ENCODE measurements at places on chromosomes 4 and X.
A peak's percentile ranks its signal among the peaks of the same experiment; 100 is the strongest.

- no peak for DNase-seq
Observed at GRCh38 chrX:10111364-10112148, 45.2 kb upstream of the CLCN4 start.

DNA sequence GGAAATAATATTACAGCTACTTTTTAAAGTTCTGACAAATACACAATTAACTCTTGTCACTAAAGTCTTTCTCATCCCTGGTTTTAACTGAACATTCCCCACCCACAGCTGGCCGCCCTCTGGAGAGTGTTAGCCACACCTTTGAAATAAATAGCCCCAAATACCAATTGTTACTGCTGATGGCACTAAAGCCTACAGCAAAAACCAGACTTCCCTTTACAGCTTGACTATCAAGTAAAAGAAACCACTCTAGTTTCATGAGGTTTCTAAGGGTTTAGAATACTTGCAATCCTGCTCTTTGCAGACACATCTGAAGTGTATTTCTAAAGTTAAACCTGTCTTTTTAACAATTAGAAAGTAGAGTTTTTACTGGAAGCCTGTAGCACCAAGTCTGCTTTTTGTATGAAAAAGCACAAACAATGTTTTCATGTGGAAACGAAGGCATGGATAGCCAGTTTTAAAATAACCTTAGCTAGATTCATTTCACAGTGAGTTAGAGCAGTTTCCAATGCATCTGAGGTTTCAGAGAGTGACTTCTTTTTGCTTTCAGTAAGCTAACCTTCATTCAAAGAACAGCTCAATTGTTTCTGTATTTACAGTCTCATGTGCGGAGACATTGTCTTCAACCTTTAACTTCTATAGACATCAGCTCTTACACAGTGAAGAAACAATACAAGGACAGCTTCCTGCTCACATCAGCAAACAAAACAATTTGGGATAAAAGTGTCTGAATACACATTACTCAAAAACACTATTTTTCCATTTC is 164.8 kb upstream of the VEGFC start:
- DNase-seq, result no peak

GRCh38 chr4:3614731-3614980 is 82.4 kb upstream of the LRPAP1 start:
- no peak for DNase-seq

GRCh38 chr4:89114100-89114499 is 2.8 kb downstream of the TIGD2 start:
- DNase-seq, result no peak

- DNase-seq, result no peak
Observed at GRCh38 chr4:67355806-67356205, 189.5 kb downstream of the CENPC start.

DNA sequence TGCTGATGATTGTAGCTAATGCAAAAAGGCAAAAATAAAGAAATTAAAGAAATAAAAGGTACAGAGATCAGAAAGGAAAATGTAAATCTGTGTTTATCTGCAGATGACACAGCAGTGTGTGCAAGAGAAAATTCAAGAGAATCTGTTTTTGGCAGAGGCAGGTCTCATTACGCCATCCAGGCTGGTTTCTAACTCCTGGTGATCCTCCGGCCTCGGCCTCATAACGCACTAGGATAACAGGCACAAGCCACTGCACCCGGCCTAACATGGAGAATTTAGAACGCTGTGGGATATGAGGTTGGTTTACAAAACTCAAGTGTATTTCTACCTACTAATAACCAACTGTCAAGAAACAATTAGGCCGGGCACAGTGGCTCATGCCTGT is 29.4 kb downstream of the CTBP1 start:
- DNase-seq, result no peak

GRCh38 chr4:67141586-67141985 is 403.7 kb downstream of the CENPC start:
- no peak for DNase-seq

GRCh38 chrX:123878252-123878721 is 18.4 kb downstream of the XIAP start:
- DNase-seq, result no peak

GRCh38 chrX:16711219-16711811 is 1.2 kb downstream of the CTPS2 start:
- no peak for DNase-seq

GRCh38 chr4:27861381-27861787 is 1000.7 kb downstream of the STIM2 start:
- peak; percentile 44 for DNase-seq

GRCh38 chrX:41481264-41482109 is 34.3 kb downstream of the NYX start:
- DNase-seq, result no peak
